ENCODE measurements at places on chromosomes 11 and 22.
A peak's percentile ranks its signal among the peaks of the same experiment; 100 is the strongest.

- DNase-seq, result no peak
These were observed 169.4 kb upstream of the ZBED5 start for GRCh38 chr11:11027288-11027687.

DNA sequence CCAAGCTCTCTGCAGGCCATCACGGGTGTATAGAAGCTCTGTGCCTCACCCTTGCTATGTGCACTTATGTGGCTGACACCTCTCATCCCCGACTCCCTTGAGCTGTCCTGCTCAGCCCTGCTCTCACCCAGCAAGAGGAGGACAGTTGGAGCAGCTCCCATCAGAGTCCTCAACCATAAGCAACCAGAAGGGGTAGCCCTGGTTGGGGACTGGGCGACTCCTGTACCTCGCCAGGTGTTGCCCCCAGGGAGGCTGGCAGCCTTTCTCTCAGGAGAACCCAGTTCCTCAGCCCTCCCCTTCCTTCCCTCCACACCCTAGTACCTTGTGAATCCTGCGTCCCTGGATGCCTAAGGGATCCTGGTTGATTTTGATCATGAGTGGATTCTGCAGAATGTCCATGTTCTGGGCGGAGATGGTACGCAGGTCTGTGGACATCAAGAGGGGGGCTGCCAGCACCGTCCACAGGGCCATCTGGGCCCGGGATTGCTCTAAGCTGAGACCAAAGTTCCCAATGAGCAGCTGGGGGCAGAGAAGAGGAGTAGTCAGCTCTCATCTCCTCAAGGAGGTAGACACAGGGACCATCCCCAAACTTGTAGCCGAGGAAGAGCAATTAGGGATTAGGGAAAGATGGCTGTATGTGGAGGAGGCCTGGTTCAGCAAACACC, 8.0 kb downstream of the NAGA start:
- DNase-seq, result no peak

DNA sequence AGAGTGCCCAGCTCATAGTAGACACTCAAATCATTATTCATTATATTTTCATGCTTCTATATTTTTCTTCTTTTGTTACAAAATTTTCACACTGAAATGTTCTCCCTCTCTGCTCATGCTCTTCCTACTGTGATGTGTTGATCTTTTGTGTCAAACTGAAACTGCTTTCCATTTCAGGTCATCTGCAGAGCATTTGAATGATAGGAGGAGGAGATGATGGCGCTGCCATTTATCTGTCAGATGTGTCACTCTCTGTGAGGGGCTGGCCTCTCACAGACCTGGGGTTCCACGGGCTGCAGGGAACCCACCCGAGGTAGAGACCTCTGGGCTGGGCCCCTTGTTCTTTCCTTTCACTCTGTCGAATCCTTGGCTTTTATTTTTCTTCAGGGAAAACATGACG, 41.1 kb downstream of the OR10A6 start:
- DNase-seq, result no peak

DNA sequence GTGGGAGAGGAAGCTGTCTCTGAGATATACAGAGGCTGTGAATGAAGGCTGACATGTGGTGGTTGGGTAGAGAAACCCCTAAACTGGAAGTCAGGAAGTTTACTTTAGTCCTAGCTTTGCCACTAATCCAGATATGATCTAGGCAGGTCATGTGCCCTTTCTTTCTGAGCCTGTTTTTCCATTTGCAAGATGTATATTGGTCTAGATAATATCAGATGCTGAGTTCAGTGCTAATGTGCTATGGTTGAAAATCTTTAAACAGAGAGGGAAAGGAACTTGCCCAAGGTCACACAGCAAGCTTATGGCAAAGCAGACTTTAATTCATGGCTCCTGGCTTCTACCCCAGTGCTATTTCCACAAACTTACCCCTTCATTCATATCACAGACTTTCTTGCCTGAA, 25.7 kb upstream of the TPBGL start:
- no peak for DNase-seq

DNA sequence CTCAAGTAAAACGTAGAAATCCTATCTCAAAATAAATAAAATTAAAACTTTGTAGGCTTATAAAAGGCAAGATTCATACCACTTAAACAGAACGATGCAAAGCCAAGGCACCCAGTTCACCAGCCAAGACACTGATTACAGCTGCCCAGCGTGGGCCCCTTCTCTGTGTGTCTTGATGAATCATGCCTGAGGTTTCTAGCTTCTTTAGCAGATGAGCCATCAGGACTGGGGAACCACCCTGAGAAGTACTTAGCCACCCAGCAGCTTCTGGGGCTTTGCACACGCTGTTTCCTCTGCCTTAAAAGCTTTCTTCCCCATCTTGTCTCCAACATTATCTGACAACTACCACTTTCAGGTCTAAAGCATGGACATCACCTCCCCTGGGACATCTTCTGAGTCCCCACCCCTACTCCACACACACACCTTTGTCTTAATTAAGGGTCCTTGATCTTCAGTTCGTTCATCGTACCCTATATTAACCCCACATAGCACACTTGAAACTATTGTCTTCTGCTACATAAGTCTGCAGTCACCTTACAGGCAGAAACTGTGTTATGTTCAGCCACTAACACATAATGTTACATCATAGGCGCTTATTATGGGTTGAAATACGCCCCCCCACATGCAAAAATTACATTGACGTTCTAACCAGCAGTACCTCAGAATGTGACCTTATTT, 8.7 kb upstream of the LAYN start:
- peak; percentile 63 for DNase-seq

GRCh38 chr22:35479985-35480550, 60.6 kb upstream of the RASD2 start:
- DNase-seq, result no peak

DNA sequence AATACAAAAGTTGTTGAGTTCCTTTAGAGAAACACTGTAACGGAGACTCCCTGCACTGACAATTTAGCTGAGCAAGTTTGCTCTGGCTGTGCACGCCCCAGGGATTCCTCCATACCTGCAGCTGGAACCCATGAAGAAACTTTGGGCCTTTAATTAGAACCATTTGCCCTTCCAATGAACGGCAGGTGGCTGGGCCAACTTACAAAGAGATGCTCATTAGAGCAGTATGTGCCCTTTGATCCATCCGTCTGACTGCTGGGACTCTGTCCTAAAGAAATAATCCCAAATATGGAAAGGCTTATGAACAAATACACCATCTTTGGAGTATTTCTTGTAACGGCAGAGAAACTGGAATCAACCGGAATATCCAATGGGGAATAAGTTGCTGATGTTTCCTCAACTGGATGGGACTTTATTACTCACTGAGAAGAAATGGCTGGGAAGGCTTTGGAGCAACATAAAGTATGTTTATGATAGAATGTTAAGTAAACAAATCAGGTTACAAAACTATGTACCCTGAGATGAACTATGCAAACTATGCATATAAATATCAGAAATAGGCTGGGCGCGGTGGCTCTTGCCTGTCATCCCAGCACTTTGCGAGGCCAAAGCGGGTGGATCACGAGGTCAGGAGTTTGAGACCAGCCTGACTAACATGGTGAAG, 24.4 kb upstream of the FBLN1 start:
- DNase-seq, result no peak

DNA sequence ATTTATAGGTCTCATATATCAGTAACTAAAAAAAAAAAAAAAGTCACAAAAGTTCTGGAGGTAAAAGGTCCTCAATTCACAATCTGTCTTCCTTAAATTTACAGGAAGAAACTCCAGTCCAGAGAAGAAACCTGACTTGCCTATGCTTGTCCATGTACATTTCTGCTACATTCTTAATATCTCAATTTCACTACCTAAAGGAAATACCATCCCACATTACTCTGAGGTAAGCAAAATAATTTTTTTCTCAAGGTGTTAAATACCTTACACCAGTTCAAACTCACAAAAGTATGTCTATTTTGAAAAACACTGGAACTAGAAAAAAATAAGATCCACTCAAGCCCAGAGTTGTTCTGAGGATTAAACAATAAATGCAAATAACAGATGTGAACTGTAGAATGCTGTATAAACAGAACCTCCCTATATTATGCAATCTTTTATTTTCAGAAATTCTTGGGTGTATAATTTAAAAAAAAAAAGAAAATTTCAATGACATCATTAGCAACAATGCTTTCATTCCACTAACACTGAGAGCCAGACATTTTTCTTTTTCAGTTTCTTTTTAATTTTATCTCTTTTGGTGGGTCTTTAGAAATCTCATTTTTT, 49.9 kb upstream of the GDPD4 start:
- DNase-seq, result no peak

DNA sequence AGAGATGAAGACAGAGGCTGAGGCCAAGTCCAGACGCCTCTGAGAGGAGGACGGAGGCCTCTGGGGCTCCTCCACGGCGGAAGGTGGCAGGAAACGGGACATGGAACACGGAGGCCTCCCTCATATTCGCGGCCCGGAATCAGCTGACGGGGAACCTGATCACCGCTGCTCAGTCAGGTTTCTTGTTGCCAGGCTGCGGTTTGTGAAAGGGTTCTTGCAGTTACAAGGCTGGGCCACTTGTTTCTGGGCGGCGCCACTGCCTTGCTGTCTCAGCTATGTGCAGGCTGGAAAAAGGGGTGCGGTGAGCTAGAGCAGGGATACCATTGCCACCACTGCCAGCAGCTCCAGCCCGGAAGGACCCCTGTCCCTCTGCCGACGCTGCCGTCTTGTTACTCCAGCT, 10.0 kb upstream of the MMP1 start:
- no peak for DNase-seq

GRCh38 chr11:2527621-2528291, 82.9 kb downstream of the KCNQ1 start:
- no peak for DNase-seq

- DNase-seq, result no peak
These were observed 6.5 kb downstream of the ASPHD2 start for GRCh38 chr22:26435327-26436093.

GRCh38 chr22:22771696-22772377, 115.8 kb upstream of the IGLL5 start:
- DNase-seq, result no peak

- DNase-seq, result no peak
These were observed 34.6 kb downstream of the IFT27 start for GRCh38 chr22:36741204-36741793.

DNA sequence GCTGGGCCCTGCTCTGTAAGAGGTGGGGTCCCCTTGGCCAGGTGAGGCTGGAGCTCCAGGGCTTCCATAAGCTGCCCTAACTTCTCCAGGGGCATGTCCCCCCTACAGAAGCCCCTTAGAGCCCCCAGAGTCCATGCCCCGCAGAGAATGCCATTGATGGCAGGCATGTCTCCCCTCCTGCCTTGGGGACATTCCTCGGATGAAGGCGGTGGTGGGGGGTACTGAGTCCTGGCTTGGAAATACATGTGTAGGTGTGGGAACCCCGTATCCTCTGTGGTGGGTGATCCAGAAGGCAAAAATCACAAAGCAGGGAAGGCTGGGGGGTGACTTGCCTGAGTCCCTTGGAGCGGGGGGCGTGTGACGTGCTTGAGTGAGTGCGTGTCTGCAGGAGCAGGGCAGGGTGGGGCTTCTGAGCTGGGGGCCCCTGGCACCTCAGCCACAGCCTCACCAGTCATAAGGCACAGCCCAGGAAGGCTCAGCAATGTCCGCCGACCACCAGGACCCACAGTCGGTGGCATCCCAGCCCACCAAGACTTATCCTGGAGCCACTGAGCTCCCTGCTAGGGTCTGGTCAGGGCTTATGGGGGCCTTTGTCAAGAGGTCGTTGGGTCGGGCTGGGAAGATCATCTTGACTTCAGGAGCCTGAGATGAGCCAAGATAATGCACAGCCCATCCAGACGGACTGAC, 69.8 kb upstream of the KCNQ1OT1 start:
- DNase-seq, result no peak

DNA sequence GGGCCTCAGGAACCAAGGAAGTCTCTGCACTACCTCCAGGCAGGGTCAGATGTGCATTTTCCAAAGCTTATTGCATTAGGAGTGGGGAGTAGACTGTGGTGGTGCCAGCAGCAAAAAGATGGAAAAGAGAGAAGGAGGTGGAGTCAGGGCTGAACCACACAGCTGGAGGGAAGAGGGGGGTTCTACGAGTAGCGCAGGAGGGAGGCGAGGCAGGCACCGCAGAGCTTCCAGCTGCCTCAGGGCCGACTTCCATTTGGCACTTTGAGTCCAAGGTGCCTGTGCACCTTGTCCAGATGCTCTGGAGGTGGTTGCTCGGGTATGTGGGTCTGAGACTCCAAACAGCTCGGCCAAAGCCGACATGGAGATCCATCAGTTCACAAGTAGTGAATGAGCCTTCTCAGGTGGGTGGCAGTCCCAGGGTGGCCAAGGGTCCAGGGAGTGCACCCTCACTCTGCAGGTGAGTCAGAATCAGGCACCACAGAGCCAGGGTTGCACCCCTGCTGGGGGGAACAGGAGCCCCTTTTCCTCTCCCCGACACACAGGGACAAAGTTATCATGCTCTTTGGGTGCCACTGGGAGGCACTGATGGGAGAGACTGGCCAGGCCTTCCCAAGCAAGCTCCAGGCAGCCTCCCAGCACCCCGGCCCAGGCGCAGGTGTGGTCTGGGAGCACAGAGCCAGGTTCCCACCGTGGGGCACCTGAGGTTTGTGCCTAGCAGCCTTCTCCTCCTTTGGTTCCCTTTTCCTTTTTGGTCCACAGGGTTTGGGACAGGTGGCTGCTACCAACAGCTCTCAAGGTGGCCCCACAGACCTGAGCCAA, 30.2 kb downstream of the GGT5 start:
- no peak for DNase-seq

DNA sequence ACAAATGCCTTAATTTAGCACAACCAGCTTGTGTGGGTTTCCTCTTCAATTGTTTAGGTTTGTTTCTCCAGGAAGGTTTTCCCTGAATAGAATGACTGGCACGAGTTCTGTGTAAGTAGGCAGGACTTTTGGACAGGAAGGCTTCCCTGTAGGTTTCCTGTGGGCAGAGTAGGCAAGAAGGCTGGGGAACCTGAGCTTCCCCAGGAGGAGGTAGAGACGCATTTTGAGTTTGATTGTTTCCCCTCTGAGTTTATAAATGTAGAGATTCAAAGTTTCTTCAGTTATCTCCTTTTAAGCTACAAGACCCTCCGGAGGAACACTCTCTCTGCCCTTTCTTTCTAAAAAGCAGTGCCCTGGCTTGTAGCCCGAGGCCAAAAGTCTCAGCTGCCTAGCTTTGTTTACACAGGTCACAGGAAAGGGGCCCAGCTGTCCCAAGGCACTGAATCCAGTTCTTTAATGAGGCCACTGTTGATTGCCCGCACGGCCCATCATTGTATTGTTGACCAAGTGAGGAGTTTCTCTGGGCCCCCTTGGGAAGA, 66.6 kb upstream of the RDX start:
- no peak for DNase-seq

DNA sequence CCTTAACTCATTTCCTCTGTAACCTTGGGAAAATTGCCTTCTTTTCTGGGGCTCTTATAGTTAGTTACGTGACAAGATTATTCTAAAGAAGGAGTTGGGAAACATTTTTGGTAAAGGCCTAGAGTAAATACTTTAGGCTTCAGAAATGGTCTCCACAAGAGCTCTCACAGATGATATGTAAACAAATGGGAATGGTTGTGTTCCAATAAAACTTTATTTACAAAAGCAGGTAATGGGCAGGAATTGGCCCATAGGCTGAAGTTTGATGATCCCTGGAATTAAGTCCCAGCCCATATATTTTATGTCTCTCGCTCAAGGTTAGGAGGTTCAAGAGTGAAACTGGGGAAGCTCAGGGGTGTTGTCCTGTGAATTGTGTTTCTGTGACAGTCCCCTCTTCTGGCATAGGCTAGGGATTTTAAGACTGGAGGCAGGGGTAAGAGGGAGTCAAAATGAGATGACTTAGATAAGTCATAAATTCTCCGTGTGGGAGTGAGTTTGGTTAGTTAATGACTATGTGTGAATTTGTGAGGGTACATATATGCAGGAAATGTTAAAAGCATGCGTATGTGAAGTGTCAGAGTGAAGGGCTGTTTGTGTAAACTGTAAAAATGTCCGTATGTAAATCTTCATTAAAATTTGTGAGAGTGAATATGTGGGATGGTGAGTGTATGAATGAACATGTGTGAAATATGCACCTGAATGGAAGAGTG, 7.4 kb upstream of the OR52B4 start:
- no peak for DNase-seq

GRCh38 chr11:90840071-90840470, 617.2 kb upstream of the CHORDC1 start:
- no peak for DNase-seq
